Right cardiac atrium (tissue), 5 donors: ENCODE measurements at places on chromosomes 6 and 20. TPM values are rescaled to one million over a fixed set of nuclear protein-coding genes. Genes with fewer than 3 reads are reported as not detected.
A peak's percentile ranks its signal among the peaks of the same experiment; 100 is the strongest.

- DNase-seq = no peak
Measured at GRCh38 chr6:3252369-3252768, 6.4 kb upstream of the PSMG4 start.

- DNase-seq = peak; percentile 77
Measured at GRCh38 chr20:53917145-53918019, 153.0 kb downstream of the BCAS1 start.

- no peak for DNase-seq
Measured at GRCh38 chr6:84182001-84182400, 45.4 kb downstream of the CEP162 start.

- DNase-seq = peak; percentile 79
Measured at GRCh38 chr6:110415086-110415916, at the start of gene DDO. DDO (minus strand) TSS chr6:110415575; CDS start chr6:110413462, 2,113 bp downstream.

DNA sequence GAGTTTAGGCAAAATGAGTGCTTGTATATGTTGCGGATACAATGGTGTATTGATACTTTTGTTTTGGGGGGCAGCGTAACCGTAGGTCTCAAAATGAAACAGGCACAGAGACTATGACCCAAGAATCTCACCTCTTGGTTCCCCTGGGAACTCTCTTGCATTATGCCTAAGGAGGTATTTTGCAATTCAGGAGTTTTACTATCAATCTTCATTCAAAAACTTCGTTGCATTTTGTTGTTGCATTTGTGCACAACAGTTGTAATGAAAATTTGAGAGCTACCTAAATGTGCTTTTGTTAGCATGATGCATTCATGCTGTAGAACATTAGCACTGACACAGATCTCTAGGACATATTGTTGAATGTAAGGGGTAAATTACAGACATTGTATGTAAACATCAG lies 18.2 kb downstream of the VTA1 start:
- DNase-seq = no peak

DNA sequence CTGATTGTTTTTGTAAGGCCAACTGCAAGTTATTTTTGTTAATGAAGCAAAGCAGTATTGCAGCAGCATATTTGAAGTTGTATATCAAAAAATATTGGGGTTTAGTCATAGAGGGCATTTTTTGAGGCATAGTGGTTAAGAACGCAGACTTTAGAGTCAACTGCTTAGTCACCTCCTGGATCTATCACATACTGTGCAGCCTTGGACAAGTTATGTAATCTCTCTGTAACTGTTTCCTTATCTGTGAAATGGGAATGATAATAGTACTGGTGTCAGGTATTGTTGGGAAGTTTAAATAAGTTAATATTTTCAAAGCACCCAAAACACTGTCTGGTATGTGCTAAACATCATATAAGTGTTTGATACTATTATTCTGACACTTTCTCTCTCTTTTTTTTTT lies 27.2 kb upstream of the EFHC1 start:
- DNase-seq = no peak

DNA sequence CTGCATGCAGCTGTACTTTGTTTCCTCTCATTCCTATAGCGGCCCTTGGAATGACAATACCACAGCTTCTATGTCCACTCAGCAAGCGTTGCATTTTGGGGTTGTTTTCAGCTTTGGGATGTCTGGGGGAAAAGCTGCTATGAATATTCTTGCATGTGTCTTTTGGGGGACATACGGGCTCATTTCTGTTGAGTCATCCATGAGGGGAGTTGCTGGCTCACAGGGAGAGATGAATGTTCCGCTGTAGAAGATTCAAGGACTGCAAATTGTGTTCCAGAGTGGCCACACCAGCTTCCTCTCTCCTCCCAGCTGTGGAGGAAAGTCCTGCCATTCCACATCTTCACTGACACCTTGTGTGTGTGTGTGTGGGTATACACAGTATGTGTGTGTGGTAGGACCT lies 43.3 kb downstream of the TGM2 start:
- DNase-seq = no peak

- DNase-seq = no peak
Measured at GRCh38 chr6:65052626-65053025, 654.4 kb downstream of the EYS start.

DNA sequence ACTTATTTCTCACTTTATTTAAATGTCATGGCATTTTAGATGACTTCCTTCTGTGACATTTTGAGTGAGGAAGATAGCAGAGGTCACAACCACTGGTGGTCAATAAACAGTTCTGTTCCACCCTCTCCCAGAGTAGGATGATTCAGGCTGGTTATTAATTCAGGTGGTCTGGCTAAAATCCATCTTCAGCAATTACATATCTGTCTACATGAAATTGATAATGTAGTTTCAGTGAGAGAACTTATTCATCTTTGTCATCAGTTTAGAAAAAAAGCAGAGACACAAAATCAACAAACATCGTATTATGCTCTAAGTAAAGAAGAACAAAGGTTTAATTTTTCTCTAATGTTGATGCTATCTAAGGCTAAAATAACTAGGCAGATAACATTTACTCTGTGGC lies 525.5 kb downstream of the TENT5A start:
- DNase-seq = no peak

GRCh38 chr20:63735859-63736718 lies at the start of gene LIME1:
LIME1 (plus strand) TSS chr20:63736664; CDS start chr20:63737550, 886 bp downstream.
- DNase-seq = peak; percentile 70

- DNase-seq = peak; percentile 80
Measured at GRCh38 chr20:34538671-34539123, 19.8 kb upstream of the MAP1LC3A start.

DNA sequence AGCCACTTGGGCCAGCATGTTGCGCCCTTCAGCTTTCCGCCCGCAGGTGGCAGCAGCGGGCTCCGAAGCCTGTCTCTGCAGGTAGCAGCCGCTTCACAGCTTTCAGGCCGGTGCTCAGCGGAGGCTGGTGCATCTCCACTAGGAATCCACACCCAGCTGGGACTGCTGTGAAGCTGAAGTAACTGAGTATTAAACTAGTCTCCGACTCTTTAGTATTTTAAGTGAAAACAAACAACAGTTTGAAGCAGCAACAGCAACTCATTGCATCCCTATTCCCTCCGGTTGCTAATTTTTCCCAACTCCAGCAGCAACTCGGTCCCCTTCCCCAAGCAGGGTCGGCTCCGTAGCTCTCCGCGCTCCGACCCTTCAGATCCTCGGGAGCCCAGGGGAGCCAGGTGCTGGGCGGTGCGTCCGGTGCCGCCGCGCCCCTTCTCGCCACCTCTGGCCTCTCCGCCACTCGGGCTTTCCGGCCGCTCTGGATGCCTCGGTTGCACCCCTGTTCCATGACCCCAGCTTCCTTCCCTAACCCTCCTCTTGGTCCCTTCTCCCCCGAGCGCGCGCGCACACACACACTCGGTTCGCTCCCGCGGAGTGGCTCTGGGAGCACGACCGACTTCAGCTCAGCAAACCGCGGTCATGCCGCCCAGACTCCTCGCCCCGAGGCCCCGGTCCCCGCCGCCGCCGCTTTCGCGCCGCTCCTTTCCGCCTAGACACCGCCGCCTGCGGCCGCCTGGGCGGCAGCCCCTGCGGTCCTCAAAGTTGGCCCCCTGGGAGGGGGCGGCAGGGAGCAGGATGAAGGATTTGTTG lies 765 bp upstream of the NKAIN2 start:
- DNase-seq = peak; percentile 89

GRCh38 chr20:41716911-41717310 lies 98.7 kb upstream of the CHD6 start:
- no peak for DNase-seq

GRCh38 chr6:135909737-135910387 lies 58.4 kb downstream of the PDE7B start:
- DNase-seq = no peak

GRCh38 chr20:45867819-45868176 lies 10.4 kb downstream of the ZSWIM3 start:
- DNase-seq = no peak

DNA sequence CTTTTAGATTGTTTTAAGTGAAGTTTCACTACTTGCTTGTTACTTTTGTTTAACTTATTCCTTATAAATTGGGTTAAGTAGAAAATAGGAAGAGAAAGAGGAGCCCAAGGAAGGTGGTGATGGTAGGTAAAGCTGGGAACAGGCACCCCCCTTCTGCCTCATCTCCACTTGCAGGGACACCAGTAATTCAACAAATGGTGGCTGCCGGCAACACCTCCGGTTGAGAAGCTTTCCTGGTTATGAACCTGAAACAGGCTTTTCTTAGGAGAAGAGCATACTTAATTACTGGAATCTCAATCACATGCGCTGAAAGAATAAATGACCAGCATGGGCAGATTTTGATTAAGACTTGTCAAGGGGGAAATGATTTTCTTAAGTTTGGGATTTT lies 158.9 kb upstream of the ZNF217 start:
- no peak for DNase-seq

- DNase-seq = no peak
Measured at GRCh38 chr6:100217225-100218012, 223.4 kb upstream of the MCHR2 start.

- no peak for DNase-seq
Measured at GRCh38 chr20:34322267-34323105, 19.3 kb upstream of the AHCY start.

- DNase-seq = no peak
Measured at GRCh38 chr6:67935976-67936477, 699.1 kb upstream of the ADGRB3 start.

Gene PKHD1
- total RNA-seq = not detected

Gene TINAG
- 0.26 TPM for total RNA-seq

Gene ENPP4
- 25.8 TPM for total RNA-seq

Gene PRDM13
- not detected for total RNA-seq

Gene ABHD16B
- not detected for total RNA-seq

Gene BRD2
- 100 TPM for total RNA-seq

Gene RING1
- 38.2 TPM for total RNA-seq
